Glutamatergic neuron (in vitro differentiated cells): ENCODE measurements at places on chromosomes 7 and 10. TPM values are rescaled to one million over a fixed set of nuclear protein-coding genes. Genes with fewer than 3 reads are reported as not detected.

DNA sequence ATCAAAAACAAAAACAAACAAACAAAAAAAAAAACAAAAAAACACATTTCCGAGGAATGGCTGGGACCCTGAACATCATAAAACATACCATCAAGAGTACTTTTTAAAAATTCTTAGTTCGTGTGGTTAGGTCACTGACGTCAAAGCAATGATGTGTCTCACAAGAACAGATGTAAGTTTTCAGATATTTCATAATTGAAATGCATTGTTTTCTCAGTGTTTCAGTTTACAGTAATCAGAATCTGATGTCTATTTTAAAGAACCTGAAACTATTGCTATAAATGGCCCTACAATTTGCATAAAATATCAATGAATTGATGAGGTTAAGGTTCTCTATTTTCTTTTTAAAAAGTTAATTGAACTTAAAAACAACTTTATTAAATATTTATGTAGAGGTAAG is 103.7 kb upstream of the HGF start:
- DNase-seq = no peak

- DNase-seq = no peak
Observed at GRCh38 chr10:18082381-18082780, 57.8 kb upstream of the CACNB2 start.

- DNase-seq = no peak
Observed at GRCh38 chr10:32033171-32033570, 23.1 kb downstream of the KIF5B start.

GRCh38 chr10:11017000-11017569 is 587 bp upstream of the CELF2 start:
- no peak for DNase-seq

DNA sequence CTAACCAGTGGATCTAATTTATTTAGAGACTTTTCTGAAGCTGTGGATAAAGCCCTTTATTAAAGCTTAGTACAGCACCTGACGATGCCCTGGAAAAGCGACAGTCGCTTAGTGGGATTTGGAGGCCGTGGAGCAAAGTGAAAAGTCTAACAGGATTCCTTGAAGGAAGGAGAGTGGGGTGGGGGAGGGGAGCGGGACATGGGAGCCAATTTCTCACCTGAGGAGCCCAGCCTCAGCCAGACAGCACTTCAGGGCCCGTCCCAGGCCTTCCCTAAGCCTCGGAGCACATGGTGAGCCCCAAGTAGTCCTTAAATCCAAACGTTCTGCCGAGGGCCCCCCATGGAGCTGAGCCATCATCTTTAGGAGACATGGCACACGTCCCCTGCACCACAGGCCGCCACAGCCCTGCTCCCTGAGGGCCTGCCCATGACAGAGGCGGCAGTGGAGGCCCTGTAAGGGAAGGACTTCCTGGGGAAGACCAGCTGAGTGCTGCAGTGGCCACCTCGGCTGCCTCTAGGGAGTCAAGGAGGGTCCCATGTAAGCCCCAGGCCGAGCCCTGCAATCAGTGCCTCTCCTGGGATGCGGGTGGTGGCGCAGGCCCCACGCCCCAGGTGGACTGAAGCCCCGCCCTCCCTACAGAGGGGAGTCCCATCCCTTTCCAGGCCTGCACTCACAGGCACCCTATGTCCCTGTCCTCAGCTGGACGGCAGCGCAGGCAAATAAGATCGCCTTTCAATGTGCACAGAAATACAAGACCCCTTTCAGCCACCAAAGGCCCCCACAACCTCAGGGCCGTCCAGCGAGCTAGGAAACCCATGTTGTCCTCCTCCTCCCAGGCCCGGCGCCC is 187.0 kb downstream of the MAD1L1 start:
- DNase-seq = no peak

GRCh38 chr7:85950418-85950817 is 693.3 kb upstream of the GRM3 start:
- no peak for DNase-seq

DNA sequence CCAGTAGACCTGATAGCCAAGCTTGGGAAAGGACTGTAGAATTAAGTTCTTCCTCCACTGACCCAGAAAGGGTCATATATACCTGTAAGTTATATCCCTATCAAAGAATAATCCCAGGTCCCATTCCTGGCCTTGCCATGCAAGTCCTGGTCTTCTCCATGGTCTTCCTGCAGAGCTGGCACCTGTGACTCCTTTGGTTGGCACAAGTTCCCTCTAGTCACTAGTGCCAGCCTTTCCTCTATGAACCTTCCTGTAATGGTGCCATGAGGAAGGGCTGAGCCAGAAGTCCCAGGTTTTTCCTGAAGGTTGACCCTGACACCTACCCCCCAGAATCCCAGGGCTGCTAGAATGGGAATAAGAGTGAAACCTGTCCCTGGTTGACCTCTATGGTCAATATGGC is 54.1 kb upstream of the UNC5B start:
- no peak for DNase-seq

DNA sequence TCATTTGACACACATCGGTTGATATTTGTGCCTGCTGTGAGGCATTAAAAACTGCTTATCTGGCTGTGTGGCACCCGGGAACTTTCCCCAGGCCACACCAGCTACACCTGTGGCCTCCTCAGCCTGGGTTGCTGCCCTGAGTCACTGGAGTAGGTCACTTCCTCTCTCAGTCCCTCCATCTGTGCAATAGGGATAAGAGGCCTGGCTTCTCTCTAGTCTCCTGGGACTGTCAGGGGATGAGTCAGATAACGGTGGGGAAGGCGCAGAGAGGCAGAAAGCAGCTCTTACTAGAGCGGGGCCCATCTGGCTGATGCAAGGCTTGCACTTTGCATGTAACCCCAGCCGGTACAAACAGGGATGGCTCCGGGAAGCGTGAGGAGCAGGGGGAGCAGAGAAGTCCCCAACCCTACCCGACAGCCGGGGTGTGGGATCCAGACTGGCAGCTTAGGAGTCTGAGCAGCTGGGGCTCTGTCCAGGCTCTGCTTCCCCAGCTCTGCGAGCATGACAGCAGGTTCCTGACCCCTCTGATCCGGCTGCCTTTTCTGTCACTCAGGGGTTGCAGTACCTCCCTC is 34.0 kb downstream of the DNAJB12 start:
- peak; percentile 93 for DNase-seq

DNA sequence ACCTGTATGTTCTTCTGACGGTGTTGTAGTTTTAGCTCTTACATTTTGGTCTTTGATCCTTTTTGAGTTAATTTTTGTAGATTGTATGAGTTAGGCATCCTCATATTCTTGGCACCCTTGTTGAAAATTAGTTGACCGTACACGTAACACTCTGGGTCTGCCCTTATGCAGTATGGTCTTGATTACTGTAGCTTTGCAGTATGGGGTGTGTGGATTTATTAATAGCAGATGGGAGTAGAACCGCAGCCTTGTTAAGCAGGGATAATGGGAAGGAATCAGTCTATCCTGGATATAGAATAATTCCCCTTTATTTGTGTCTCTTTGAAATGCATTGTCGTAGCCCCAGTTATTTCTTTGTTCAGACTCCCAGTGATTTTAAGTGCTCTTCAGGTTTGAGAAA is 95.5 kb downstream of the UBE3C start:
- no peak for DNase-seq

DNA sequence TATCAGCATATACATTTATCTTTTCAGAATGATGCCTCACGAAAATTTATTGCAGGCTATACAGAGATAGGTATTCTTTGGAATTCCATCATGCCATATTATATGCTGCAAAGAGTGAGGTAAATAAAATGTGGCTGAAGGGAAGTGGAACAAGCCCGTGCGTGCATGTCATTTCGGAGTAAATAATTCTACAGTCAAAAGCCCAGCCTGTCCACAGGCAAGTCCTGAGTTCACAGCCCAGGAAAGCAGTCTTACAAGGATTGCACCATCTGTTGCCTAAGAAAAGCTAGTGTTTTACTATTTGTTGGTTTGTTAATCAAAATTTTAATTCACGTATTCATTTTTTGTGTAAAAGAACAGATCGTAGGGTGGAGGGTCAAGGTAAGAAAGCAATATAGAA is 292.4 kb upstream of the AKR1E2 start:
- no peak for DNase-seq

GRCh38 chr7:30312178-30312577 is 27.8 kb downstream of the ZNRF2 start:
- no peak for DNase-seq

GRCh38 chr7:42029405-42029804 is 207.6 kb downstream of the GLI3 start:
- no peak for DNase-seq

- DNase-seq = no peak
Observed at GRCh38 chr10:124995605-124996004, 53.7 kb downstream of the ZRANB1 start.

DNA sequence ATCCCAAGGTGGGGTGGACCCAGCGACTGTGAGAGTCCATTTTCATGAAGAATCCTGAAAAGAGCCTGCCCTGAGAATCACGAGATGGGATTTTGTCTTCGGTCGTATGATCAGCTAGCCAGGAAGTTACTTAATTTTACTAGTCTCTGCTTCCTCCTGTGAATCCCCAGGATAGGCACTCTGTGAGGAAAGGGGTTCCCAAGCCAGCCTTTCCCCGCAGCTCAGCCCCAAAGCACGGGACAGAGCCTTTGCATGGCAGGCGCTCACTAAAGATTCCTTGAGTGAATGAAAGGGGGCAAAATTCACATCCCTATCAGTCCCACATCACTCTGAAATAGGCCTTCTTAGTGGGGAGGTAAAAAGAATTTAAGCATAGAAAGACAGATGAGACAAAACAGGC is 219.6 kb downstream of the ADARB2 start:
- no peak for DNase-seq

GRCh38 chr7:77450054-77450453 is 33.9 kb upstream of the GSAP start:
- no peak for DNase-seq

GRCh38 chr7:106038289-106038688 is 73.8 kb downstream of the SYPL1 start:
- DNase-seq = no peak

DNA sequence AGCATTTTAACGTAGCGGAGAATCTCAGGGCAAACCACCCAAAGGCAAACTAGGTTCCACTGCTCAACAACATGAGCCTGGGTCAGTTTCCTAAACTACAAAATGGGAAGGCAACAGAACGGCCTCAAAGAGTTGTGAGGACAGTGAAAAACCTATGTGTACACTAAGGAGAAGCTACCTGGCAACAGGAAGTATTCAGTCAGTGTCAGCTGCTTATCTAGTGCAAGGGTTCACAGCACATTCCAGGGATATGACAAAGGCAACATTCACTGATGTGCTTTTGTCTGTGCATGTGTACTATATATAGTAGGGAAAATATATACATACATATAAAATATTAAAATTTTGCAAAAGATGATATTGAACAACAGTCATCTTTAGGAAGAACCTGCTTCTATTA is 17.2 kb downstream of the NUDCD3 start:
- no peak for DNase-seq

DNA sequence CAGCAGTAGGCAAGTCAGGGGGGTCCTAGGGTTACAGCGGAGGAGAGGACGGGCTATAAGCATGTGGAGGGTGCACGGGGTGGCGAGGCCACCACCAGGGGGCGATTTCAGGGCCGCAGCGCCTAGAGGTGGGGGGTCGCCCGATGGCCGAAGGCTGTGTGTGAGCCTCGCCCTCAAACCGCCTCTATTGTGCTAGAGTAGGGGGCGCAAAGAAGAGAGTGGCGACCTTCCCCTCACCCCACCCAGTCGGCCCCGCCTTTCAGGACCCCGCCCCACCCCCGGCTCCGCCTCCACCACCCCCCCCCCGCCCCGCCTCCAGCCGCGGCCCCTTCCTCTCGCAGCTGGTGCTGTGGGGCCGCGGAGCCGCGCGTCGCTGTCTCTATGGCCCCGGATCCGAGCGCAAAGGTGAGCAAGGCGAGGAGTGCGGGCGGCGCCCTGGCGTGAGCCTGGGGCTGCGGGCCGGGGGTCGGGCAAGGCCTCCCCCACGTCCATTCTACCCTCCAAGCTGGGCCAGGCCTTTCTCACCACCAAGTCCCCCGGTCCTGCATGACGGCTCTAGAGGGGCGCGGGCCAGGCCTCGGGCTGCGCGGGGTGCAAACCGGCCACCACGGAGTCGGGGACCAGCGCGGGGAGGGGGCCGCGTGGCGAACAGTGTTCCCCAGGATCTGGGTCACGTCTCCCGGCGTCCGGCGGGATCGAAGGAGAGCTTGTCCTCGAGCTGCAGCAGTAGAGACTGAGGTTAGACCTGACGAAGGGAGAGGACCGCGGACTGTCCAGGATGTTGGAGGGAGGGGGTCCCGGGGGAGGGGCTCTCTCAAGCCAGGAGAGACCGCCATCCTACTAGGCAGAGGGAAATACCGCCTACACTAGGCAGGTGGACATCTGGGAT is at the start of gene SEMA4G:
Gene SEMA4G (plus strand): TSS at position 318 of the 889 bp plus-strand sequence. CDS start 3,409 bp downstream, outside the sequence.
- peak; percentile 86 for DNase-seq

- DNase-seq = no peak
Observed at GRCh38 chr10:104277785-104278184, 8.8 kb downstream of the GSTO2 start.

DNA sequence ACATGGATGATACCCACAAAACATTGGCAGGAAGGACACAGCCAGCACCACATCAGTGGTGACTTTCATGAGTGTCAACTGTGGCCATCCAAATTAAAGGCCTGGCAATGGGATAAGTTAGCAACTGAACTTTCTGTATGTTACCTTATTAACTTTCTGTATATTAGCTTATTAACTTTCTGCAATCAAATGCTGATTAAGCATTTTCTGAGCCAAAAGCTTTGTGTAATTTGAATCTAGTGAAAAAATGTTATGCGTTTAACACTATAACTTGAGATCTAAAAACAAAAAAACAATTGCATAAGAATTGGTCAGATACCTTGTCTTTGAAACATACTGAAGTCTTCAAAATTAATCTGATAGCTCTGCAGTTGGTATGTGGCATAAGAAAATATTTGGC is 159.3 kb downstream of the ZNF33B start:
- no peak for DNase-seq

DNA sequence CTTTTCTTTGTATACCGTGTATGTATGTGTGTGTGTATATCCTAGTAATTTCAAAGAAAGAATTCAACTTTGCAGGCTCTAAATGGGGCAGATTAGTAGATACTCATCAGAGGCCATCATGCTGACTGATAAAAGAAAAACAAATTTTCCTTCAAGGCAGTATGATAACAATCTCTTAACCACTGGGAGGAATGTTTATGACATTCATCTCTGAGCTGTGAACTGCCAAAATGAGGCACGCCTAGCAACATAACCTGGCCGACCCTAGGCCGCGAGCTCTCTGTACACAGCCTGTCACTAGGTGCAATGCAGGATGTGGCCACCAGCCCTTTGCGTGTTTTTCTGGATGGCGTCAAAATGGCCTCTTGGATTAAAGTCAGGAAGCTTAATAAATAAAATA is 343.7 kb upstream of the GALNT17 start:
- no peak for DNase-seq

Gene HGF
- not detected for total RNA-seq

Gene NUTM2D
- 11.3 TPM for total RNA-seq

Gene ATG9B
- 9.4 TPM for total RNA-seq

Gene COL13A1
- 8.5 TPM for total RNA-seq

Gene PRR15
- total RNA-seq = not detected

Gene CUL1
- total RNA-seq = 65.0 TPM

Gene VWDE
- total RNA-seq = 12.4 TPM

Gene TFEC
- not detected for total RNA-seq

Gene ZPBP
- total RNA-seq = not detected

Gene TAS2R3
- 1.6 TPM for total RNA-seq

Gene IMMP2L
- 9.6 TPM for total RNA-seq

Gene DHTKD1
- 39.6 TPM for total RNA-seq

Gene AEBP1
- total RNA-seq = 35.4 TPM

Gene RPEL1
- total RNA-seq = not detected
